Stimulated activated naive CD4-positive, alpha-beta T cell treated with Interleukin-2 at 50 U/mL for 16 hours (primary cell): ENCODE measurements at places on chromosomes 3 and 15.

DNA sequence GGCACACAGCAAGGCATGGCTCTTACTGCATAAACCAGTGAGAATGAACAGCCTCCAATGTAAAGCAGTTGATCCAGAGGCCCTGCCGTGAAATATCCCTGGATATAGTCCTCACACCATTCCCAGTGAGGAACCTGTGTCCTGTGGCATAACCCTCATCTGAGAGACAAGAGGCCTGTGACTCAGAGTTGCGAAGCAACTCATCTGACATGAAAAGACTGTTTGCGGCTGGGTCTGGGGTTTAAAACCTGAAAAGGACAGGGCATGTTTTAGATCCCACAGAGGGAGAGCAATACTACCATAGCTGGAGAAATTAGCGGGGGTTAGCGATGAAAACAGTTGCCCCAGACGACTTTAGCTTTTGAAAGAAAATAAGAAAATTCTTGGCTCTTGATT lies 165.3 kb upstream of the BHLHE40 start:
- DNase-seq: no peak

GRCh38 chr3:72559385-72559784 lies 288.9 kb downstream of the SHQ1 start:
- DNase-seq: no peak

DNA sequence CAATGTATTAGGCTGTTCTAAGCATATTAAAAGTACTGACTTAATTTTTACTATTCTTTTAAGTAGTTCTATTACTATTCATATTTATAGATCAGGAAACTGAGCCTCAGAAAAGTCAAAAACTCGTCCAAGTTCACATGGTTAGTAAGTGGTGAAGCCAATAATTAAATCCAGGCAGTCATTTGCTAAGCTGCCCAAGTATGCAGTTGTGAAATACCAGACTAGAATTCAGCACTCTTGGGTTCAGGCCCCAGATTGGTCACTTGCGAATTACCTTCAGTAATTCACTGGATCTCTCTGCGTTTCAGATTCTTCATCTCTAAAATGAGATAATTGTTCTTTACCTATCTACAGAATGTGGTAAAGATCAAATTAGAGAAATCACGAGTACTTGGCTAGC lies 161.9 kb upstream of the CADPS start:
- no peak for DNase-seq

GRCh38 chr3:119681279-119681678 lies 4.1 kb upstream of the COX17 start:
- DNase-seq: no peak

DNA sequence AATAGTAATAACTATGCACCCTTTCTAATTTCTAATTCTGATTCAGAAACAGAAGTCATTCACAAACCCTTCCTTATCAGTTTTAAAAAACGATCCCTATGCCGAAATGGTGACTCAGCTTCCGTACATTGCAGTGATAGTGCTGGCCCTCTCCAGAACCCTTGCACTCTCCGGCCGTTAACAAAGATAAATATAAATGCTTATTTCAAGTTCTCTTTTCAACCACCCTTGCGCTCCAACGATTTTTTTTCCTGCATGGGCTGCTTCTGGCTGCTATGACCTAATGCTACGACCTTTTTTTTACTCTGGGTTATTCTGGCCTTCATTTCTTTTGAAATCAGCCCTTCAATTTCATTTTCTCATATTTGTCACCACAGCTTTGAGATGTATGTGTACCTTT lies 646.2 kb downstream of the NTRK3 start:
- no peak for DNase-seq

GRCh38 chr3:42720126-42720525 lies 17.5 kb upstream of the HHATL start:
- DNase-seq: no peak

DNA sequence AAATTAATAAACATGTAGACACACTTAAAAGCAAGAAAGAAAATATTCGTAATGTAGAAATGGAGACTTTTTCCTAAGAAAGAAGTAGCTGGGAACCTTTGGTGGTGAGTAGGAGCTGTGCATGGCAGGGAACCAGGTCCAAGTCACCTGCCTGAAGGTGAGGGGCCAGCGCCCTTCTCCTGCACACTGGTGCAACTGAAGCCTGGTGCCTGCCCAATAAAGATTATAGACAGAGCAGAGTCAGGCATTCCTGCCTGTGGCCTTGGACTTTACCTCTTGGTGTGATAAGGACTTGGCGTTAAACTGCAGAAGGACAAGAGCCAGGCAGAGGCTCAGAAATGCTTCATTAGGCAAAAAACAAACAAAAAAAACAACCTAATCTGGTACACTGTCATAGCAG lies 14.2 kb downstream of the CFAP91 start:
- no peak for DNase-seq

GRCh38 chr3:37558580-37558979 lies 303.1 kb upstream of the CTDSPL start:
- no peak for DNase-seq

- no peak for DNase-seq
Measured at GRCh38 chr3:19074257-19074900, 73.9 kb upstream of the KCNH8 start.

DNA sequence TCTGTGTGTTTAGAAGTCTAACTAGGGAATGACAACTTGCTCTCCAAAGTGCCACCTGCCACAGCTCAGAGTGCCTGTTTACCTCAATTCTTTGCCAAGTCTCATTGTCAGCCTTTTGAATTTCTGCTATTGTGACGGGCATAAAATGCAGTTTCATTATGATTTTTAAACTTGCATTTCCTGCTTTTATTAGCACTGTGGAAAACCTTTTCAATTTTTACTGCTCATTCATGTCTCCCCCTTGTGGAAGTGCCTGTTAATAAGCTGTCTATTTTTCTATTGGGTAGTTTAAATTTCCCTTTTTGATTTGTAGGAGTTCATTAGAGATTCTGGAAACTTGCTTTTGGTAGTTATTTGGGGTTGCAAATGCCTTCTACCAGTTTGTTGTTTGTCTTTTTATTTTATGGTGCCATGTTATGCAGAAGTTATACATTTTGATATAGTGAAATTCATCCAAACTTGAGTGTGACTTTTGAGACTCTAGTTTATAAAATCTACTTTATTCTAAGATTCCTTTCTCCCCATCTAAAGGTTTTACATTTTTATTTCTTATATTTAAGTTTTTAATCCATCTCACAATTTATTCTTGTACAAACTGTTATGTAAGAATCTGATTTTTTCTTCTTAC lies 53.9 kb upstream of the FRMD4B start:
- DNase-seq: no peak

GRCh38 chr3:69197922-69198530 lies 75.6 kb upstream of the LMOD3 start:
- peak; percentile 81 for DNase-seq

GRCh38 chr3:34073961-34074360 lies 275.5 kb downstream of the PDCD6IP start:
- DNase-seq: no peak

GRCh38 chr3:197555281-197556261 lies at the start of gene BDH1:
Gene BDH1, minus strand, starts transcription at chr3:197555968. Its CDS starts 9,525 bp downstream, at chr3:197546443.
- DNase-seq: peak; percentile 56

DNA sequence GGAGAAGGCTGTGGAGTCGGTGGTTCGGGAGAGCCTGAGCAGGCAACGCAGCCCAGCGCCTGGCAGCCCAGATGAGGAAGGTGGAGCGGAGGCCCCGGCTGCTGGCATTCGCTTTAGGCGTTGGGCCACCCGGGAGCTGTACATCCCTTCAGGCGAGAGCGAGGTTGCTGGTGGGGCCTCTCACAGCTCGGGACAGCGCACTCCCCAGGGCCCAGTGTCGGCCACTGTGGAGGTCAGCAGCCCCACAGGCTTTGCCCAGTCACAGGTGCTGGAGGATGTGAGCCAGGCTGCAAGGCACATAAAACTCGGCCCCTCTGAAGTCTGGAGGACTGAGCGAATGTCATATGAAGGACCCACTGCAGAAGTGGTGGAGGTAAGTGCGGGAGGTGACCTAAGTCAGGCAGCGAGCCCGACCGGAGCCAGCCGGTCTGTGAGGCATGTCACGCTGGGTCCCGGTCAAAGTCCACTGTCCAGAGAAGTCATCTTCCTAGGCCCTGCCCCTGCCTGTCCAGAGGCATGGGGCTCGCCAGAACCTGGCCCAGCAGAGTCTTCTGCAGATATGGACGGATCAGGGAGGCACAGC lies 26.7 kb downstream of the SYNM start:
- DNase-seq: no peak

DNA sequence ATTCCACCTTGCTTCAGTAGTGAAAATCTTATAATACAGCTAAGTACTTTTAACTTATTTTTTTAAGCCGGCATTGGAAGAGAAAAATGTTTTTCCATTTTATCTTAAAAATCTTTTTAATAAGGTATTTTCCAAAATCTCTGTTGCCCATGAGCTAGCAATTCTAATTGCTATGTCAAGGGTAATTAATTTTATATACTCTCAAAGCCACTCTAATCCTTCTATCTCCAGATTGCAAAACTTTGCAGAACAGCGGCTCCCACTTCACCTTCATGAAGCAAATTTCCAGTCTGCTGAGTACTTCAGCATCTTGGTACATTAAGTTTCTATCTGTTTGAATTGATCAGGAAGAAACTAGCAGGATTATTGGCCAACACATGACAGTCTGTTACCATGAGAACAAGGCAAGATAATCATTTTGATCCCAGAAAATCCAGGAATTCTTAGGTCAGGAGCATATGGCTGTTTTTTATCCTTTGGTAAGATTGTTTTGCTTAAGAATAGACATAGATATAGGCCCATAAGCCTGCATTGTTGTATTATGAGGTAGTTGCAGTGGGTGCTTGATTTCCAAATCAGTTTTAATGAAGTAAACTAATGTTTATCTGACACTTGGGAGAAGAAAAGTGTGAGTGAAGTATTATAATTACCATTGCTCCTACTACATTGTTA lies 6.0 kb downstream of the TIPARP start:
- DNase-seq: no peak

GRCh38 chr3:192077795-192078497 lies 617.0 kb downstream of the PYDC2 start:
- DNase-seq: no peak

- DNase-seq: peak; percentile 34
Measured at GRCh38 chr15:41490355-41490754, 3.3 kb upstream of the ITPKA start.

GRCh38 chr3:169966951-169967915 lies 626 bp downstream of the SEC62 start:
- DNase-seq: peak; percentile 70

- no peak for DNase-seq
Measured at GRCh38 chr3:28835751-28836150, 445.1 kb upstream of the RBMS3 start.

GRCh38 chr3:181948286-181948685 lies 236.6 kb downstream of the SOX2 start:
- no peak for DNase-seq

DNA sequence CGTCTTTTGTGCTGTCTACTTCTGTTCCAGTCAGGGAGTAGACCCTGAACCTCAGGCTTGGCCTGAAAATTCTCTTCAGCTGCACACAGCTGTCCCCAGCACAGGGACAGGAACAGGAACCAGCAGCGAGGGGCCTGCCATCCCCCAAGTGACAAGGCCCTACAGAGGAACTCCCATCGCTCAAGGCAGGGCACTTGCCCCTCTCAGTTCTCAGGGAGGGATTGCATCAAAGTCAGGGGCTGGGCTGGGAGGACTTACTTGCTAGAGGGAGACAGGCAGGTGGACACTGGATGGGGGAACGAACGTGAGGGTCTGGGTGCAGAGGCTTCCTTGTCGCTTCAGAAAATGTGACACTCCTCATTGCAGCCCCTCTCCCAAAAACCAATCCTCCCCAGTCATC lies 163.6 kb downstream of the CHSY1 start:
- no peak for DNase-seq

DNA sequence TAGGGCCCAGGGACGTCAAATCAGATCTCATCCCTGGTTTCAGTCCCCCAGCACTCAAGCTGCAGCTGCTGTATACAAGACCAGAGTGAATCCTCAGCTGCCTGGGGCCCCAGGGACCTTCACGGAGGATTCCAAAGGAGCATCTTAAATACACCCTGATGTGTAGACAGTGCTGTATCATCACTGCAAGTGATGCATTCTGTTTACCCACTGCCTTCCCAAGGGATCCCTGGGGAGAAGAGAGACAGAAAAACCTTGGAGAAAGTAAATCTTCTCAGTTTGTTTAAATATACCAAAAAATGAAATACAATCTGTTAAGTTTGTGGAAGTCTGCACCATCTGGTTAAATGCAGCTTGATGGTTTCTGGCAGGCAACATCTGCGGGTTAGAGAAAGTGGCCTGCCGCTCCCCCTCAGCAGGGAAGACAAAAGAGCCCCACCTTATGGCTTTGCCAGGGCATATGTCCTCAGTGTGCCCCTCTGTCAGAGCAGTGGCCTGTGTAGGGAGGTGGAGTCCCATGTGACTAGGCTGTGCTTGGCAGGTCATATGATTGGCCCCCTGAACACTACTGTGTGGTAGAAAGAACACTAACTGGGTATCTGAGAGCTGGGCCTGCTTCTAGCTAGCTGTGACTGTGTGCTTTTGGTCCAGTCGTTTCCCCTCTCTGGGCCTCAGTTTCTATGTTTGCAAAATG lies 222.2 kb upstream of the TRIM42 start:
- no peak for DNase-seq

DNA sequence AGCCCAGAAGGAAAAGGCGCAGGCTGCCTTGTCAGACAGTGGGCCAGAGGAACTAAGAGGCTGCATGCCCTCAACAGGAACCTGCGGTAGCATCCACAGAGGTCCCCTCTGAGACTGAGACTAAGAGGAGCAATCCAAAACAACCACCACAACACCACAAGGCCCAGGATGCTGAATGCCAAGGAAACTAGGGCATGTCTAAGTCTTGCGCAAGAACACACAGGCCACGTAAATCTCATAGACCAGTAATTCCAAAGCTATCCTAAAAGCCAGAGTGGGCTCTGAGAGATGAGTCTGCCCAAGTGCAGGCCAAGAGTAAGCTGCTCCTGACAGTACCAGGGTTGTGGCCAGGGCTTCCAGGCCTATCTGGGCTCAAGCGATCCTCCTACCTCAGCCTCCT lies 12.9 kb downstream of the MON1A start:
- DNase-seq: no peak

- no peak for DNase-seq
Measured at GRCh38 chr3:139230391-139230790, 113.4 kb upstream of the MRPS22 start.

GRCh38 chr15:96345560-96346399 lies 15.3 kb downstream of the NR2F2 start:
- no peak for DNase-seq

- no peak for DNase-seq
Measured at GRCh38 chr3:16795581-16795980, 89.2 kb upstream of the PLCL2 start.

- no peak for DNase-seq
Measured at GRCh38 chr15:44620081-44620480, 43.4 kb downstream of the SPG11 start.

- DNase-seq: no peak
Measured at GRCh38 chr3:144522456-144522855, 550.8 kb downstream of the DIPK2A start.

DNA sequence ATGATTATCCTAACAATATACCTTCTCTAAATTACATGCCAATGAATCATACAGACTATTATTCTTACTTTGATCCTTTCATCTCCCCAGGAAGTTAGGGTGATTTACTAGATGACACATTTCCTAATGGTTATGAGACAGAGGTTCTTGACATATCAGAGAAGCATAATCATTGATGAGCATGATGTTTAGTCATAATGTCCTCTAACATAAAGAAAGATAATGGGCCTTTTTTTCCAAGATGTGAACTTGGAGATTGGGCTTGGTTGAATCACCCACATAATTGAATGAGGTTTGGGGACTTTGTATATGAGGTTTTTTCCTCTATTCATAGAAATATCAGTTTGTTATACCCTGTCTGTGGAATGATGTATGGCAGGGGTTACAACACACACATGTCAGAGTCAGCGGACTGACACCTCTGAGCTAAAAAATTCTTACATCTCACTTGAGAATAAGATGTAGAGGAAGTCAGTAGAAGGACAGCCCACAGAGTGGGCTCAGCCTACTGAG lies 69.7 kb upstream of the DCBLD2 start:
- no peak for DNase-seq
